ENCODE measurements at places on chromosomes 4 and X.
A peak's percentile ranks its signal among the peaks of the same experiment; 100 is the strongest.

DNA sequence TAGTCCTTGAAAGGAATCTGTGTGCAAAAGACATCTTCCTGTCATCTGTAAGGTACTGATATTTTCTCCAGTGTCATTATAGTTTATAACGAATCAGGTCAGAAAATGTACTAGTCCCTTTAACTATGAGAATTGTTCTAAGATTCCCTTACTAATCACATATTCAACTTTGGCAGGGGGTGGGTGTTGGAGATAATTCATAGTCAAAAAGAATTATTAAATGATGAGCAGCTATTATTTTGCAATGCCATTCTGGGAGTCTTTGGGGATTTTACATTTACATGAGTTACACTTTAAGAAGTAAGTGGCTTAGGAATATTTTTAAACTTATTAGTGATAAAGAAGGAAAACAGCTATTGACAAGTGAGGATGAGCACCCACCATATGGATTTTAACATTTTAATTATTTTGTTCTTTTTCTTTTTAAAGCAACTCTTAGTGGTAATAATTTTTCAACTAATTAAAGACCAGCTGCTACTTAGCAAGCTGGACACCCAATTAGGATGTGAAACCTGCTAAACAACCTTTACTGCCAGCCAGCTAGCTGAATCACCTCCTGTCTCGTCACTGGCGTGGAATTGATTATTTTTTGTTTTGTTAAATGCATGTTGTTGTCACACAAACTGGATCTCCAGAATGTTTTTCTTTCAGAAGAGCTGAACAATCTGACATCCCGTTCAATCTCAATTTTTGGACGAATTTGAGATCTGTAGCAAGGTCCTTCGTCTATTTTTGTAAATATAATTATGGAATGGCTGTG is 219.2 kb downstream of the ARAP2 start:
- DNase-seq: no peak

DNA sequence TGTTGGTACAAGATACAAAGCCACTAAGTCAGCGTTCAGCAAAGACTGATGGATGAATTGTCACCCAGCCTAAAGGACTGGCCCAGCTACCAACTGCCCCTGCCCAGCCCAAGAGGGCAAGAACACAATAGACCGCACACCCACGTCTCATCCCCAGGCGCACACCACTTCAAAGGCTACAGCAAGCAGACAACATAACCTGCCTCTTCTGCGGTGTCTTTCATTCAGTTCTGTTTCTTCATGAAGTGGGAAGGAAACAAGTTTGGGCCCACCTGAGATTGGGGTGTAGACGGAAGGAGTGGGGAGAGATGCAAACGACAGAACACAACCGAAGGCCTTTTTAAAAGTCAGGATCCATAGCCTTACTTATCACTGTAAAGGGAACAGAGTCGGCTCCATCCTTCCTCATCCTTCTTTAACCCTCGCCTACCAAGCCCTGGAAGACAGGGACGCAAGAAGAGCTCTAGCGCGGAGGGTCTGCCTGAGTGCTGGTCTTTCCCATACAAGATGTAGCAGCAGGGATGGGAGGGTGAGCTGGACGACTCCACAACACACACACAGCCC is 691 bp downstream of the SCARB2 start:
- DNase-seq: peak; percentile 59

DNA sequence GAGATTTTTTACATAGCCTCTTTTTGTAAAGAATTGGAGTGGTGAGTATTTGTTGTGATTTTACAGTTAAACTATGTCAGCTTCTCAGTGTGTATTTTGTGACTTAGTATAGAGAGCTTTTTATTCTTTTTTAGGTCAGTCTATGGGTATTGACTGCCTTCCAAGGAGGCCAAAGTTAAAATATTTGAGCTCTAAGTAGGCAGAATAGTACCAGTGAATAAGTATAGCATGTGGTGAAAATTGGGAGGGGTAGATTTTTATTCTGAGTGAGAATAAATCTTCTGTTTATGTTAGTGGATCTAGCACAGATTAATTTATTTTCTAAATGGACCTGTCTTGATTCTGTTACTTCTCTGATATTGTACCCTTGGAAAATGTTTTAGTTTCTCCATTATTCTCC is 37.5 kb downstream of the HERC3 start:
- DNase-seq: no peak

GRCh38 chr4:75321484-75321883 is 192.7 kb downstream of the RCHY1 start:
- no peak for DNase-seq

- no peak for DNase-seq
These were observed 11.8 kb downstream of the HTN1 start for GRCh38 chr4:70062000-70062399.

DNA sequence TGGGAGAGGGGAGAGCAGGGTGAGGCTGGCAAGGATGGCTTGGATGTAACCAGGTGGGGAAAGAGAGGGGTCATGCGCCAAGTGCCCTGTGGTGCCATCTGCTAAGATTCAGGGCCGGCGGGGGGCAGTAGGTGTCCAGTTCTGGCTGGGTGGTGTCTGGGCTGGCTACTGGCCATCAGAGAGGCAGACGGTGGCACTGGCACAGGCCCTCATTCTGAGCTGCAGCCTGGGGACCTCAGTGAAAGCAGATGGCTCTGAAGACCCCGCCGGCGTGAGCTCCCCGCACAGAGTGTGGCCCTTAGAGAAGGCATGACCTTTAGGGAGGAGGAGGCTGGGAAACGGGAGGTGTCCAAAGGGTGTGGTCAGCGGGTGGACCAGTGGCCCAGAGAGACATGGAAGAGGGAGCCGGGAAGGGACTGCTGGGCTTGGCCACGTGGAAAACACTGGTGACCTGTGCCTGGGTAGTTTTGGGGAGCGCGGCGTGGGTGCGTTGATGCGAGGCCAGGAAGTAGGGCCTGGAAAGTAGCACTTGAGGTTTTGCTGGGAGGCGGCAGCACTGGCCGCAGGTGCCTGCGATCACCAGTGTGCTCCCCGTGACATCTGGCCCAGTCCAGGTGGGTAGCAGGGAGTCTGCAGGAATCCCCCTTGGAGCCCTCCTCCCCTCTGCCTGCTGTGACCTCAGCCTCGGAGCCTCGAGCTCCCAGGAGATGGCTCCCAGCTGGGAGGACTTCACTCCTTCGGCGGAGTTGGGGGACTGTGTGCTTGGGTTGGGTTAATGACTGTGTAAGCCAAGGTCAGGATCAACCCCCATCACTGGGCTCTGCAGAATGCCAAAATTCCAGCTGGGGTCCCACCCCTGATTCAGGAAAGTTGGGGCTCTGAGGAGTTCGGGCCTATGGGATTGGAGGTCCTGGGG is 9.3 kb upstream of the SH3TC1 start:
- DNase-seq: no peak
